NCI-H187 treated with DMSO at 0.1 percent for 48 hours (cell line): ENCODE measurements at places on chromosomes 5 and 9.

DNA sequence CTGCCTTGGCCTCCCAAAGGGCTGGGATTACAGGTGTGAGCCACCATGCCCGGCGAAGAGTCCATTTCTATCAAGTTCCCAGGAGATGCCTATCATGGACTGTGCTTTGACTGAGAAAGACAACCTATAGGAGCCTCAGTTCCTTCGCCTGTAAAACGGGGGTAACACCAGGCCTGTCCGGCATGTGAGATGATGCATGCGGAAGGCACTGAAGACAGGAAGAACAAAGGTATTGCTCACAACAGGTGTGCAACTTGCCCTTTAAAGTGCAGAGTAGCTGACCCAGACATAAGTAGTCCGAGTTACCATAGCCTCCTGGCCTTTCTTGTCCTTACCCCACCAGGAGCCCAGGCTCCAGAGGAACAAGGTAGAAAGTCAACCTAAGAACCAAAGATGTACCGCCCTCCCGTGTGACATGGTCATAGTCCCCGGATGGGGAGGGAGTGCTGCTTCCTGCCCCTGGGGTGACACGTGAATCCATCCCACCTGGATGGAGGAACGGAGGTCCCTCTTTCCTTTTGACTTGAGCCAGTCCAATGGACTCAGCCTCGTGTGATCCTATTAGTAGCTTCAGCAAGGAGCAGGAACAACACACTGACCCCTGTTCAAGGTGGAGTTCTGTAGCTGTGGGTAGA, 60.3 kb downstream of the HSPA4 start:
- no peak for DNase-seq

- DNase-seq: no peak
Observed at GRCh38 chr9:88173378-88173999, 35.2 kb upstream of the SPATA31C2 start.

- no peak for DNase-seq
Observed at GRCh38 chr5:9370256-9370655, 175.6 kb downstream of the SEMA5A start.

GRCh38 chr5:168529374-168530234, 499 bp downstream of the FBLL1 start:
- DNase-seq: no peak

GRCh38 chr5:63213256-63213655, 634.6 kb downstream of the LRRC70 start:
- DNase-seq: no peak
